Kidney tubule cell (primary cell): ENCODE measurements at places on chromosomes 1 and 21.

DNA sequence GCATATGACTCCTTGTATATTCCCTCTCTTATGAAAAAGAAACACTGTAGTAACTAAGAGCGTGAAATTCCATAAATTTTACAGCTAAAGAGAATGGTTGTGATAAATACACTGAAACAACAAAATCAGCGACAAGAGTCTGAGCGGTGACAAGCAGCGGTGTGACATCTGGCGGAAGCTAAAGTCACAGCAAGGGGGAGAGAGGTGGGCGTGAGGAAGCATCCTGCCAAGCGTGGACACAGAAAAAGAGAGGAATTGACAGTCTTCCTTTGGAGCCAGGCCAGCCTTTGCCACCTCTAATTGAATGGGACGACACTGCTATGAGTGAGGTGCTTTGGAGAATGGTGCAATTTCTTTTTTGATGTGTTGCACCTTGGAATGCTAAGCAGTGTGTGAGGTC, 25.9 kb downstream of the PSMB2 start:
- no peak for DNase-seq

- DNase-seq: peak; percentile 89
These were observed 10.5 kb upstream of the SRP9 start for GRCh38 chr1:225766967-225767633.

GRCh38 chr1:156961709-156962108, 41.3 kb downstream of the LRRC71 start:
- no peak for DNase-seq

DNA sequence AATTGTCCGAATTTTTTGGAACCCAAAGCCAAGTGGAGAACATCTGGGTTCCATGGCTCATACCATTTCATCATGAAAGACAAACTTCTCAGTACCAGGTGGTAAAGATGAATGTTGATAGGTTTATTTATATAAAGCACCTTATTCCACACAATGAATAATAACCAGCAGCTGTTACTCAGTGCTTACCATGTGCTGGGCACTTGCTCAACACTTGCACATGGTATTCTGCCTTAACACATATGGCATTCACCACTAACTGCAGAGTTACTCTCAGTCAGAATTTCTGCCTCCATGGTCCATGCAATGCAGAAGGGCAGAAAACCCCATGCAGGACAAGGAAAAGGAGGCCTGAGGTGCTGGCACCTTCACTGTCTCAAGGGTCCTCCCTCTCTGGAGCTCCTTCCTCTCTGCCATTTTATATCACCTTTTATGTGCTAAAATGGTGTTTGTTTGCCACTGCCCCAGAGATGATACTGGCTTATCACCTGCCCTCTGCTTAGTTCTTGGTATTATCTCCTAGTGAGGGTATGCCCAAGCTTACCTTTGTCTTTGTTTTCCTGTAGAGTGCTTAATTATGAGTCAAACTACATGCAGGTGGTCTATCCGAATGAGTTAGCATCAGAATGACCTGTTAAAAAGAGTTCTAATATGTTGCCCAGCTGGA, 76.7 kb upstream of the ZNF326 start:
- peak; percentile 38 for DNase-seq

- DNase-seq: no peak
These were observed 9.5 kb downstream of the PSMB4 start for GRCh38 chr1:151408891-151409290.

DNA sequence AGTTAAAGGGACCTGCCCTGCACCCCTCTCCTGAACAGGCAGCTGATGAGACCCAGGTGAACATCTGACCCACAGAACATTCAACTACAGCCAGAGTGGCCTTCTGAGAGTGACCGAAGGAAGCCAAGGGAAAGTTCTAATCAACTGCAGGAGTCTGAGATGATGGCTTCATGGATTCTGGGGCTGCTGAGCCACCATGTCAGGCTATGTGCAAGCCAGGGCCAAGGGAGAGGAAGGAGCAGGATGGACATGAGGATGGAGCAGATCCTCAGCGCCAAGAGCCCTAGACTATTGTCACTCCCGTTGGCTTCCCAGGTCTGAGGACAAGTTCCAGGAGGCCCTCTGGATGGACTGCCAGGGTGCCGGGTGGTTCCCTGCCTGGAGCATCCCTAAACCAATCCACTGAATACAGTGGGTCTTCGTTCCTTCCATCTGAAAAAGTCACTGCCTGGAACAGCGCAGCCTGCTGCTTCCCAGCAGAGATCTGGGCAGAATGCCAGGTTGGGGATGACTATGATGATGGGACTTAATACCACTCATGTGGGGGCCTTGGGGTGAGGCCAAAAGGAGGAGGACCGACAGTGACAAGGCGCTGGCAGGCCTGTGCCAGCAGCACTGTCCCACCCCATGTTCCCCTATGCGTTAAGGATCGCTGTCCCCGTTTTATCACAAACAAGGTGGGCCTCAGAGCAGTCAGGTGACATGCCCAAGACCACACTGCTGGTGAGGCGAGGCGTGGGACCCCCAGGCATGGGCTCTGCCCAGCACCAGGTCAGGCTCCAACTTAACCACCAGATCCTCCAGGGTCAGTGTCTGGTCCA, 19.8 kb downstream of the SPOCD1 start:
- DNase-seq: peak; percentile 62

- peak; percentile 98 for DNase-seq
These were observed 633.8 kb downstream of the PTPRC start for GRCh38 chr1:199272628-199273086.

GRCh38 chr21:34801519-34802132, 132.8 kb downstream of the CLIC6 start:
- no peak for DNase-seq

DNA sequence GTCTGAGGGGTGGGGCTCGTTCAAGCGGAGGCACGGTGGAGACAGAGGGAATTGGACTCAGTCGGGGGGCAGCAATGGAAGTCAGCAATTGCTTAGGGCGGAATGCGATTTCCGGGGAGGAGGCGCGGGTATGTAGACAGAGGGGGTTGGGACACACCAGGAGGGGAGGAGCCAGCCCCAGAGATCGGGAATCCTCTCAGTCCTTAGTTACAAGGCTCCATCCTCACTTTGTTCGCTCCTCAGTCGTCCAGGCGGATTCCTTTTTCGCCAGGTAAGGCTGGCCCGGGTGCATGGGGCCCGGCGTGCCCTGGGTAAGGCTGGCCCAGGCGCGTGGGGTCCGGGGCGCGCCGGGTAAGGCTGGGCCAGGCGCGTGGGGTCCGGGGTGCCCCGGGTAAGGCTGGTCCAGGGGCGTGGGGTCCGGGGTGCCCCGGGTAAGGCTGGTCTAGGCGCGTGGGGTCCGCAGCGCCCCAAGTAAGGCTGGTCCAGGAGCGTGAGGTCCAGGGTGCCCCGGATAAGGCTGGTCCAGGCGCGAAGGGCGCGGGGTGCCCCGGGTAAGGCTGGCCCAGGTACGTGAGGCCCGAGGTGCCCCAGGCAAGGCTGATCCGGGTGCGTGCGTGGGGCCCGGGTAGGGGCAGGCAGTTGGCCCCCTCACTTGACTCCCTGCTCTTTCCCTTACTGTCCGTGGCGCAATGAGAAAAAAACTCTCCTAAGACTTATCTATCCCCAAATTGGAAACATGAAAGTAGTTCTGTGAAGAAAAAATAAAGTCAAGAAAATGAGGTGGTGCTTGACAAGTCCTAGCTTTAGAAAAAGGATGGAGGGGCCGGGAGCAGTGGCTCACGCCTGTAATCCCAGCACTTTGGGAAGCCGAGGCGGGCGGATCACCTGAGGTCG, at the start of gene L1TD1:
TSS of gene L1TD1 (plus strand) at position 199 of the 894 bp plus-strand sequence. CDS start 11,780 bp downstream, outside the sequence.
- no peak for DNase-seq

GRCh38 chr1:223659711-223660110, 5.8 kb downstream of the CAPN8 start:
- DNase-seq: no peak

- DNase-seq: no peak
These were observed 678.1 kb upstream of the CXADR start for GRCh38 chr21:16834791-16835190.

DNA sequence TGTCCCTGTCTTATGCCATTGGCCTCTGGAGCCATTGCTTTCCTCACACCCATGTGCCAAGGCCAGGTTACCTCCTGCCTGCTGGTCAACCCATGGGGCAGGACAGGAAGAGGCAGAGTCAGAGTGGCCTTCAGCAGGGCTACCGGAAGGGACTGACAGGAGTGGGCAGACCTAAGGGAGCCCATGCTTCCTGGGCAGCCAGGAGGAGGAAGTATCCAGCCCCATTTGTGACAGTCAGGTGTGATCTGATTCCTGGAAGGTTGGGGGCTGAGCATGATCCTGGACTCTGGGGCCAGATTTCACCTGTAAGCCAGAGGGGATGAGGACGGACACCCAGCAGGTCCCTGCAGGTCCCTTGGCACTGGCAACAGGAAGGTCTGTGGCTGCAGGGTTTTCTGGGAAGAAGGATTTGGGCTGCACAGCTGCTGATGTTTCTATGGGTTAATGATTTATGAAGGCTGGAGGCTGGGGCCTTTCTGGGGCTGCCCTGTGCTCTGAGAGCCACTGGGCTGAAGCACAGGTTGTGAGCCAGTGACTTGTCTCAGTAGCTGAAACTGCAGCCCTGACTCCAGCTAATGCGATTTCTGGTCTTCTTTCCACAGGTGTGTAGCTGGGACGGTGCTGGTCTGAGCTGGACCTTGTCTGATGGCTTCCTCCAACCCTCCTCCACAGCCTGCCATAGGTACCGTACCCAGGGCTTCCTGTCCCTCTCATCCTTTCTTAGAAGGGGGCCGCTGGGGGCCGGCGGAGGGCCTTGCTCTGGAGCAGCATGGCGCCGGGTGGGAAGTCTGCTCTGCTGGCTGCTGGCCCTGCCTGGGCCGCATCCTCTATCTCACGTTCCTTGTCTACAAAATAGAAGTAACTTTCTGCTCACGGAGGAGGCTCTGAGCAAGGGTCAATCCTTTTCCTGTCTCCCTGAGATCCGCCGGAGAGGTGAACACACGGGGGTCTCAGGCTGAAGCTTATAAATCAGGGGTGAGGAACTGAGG, 40.7 kb downstream of the ARHGEF10L start:
- peak; percentile 87 for DNase-seq

DNA sequence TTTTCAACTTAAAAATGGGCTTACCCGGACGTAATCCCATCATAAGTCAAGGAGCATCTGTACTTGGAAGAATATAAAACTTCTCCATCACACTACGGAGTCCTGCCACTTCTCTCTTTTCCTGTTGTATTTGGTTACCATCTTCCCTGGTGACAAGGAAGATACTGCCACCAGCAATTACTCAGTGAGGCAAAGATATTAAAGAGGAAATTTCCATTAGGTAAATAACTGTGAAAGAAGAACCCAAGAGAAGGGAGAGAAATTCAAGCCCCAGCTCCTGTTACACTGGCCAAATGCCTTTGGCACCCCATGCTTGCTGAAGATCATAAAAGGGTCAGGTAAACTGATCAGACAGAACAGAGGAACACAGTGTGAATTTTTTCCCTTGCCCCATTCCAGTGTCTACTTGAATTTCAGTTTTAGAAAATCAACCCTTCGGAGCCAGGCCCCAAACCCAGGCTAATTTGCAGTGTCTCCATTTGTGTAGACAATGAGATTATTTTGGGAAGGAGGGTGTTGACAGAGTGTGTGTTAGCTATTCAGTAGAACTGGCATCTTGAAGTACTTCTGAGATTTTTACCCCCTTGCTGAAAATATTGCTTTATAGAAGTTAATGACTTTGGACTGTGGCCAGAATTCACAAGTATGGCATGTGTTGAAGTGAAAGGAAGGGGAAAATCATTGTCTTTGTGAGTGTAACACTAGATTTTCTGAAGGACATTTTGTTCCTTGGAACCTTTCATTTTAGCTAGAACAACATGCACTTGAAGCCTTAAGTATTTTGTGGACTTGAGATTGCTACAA, 167.1 kb downstream of the DHRS3 start:
- DNase-seq: no peak

DNA sequence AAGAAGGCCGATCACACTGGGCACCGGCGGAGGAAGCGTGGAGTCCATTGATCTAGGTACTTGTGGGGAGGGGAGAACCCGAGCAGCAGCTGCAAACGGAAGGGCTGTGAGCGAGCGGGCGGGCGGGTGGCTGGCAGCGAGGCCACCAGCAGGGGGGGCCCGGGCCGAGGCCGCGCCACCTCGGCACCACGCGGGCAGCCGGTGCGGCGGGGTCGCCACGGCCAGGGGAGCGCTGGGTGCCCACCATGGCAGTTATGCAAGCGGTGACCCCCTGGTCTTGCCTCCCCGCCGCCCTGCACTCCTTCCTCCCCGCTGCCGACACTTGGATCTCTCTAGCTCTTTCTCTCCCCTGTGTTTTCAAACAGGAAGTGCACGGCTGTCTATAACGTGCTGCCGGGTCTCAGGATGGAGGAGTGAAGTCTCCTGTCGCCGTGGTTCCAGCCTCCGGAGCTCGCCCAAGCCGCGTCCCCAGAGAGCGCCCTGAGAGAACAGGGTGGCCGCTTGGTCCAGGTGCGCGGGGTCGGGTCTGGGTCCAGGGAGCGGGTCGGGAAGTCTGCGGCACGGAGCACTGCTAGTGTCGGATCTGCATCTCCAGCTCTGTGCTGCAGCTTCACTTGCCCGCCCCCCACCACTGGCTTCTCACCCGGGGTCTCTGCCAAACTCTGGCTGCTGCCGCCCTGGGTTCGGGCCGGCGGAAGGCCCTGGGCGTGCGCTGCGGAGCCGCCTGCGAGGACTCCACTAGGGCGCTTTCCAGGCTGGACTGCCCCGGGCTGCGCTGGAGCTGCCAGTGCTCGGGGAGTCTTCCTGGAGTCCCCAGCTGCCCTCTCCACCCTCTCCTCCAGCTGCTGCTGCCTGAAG, 22.7 kb downstream of the LRRC8D start:
- DNase-seq: peak; percentile 77

DNA sequence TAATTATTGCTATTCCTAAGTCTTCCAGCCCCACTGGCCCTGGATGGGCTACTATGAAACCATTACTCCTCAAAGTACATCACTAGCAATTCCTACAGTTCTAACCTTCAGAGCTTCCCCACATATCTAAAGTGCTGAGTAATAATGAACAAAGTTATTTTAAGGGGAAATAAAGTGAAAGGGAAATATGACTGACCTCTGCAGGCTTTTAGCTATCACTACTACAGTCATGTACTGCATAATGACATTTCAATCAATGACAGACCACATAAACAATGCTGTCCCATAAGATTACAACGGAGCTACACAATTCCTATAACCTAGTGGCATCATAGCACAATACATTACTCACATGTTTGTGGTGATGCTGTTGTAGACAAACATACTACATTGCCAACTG, 32.5 kb upstream of the ASPM start:
- DNase-seq: peak; percentile 50

DNA sequence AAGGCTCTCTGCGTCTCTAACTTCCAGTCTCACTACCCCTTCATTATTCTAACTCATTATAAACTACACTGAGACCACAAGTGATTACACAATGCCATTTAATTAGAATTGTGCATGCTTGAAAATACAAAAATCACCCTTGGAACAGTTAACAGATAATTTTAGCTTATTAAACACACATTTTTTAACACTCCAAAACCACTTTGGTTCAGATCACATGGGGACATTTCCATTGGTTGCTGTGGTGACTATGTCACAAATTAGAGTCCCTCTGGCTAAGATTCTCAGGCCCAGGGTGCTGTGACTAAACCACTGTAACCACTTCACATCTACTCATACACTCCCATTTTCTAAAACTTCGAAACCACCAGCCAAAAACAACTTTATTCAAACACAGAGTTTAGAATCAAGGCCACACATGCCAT, 43.0 kb downstream of the JAK1 start:
- no peak for DNase-seq
